ENCODE measurements at places on chromosomes 1 and 21.

- DNase-seq = no peak
Measured at GRCh38 chr1:87126886-87127505, 201.7 kb upstream of the LMO4 start.

GRCh38 chr1:229023651-229024300 lies 247.1 kb upstream of the RAB4A start:
- DNase-seq = no peak

DNA sequence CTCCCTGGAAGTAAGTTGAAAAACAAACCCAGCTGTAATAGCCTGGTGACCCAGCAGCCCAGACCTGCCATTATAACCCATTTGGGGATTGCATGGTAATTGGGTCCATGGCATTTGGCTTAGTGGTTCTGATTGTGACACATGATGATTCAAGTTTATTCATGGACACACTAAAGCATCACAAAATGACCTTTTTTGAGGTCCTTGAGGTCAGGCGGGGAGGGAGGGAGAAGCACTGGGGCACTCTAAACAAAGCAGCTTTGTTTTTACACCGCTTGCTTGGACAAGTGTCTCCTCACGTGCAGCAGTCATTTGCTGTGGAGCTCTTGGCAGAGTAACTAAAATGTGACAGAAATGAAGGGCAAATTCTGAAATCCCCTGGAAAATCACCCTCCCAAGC lies 241.0 kb upstream of the SGIP1 start:
- DNase-seq = no peak

DNA sequence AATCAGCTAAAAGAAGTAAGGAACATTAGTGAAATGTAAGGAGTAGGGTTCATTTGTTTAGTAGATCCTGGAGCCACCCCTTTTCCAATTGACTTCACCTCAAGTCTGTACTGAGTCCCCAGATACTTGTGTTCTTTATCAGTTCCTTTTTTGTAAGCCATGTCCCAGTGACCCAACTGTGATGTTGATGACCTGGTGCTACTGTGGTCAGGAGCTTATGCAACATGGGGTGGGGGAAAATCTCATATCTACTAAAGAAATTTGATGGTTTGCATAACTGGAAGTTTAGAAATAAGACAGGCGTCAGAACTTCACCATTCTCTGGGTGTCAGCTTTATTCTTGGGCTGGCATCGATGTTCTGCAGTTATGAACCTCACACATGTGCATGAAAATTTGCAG lies 120.5 kb downstream of the LRRC7 start:
- no peak for DNase-seq

DNA sequence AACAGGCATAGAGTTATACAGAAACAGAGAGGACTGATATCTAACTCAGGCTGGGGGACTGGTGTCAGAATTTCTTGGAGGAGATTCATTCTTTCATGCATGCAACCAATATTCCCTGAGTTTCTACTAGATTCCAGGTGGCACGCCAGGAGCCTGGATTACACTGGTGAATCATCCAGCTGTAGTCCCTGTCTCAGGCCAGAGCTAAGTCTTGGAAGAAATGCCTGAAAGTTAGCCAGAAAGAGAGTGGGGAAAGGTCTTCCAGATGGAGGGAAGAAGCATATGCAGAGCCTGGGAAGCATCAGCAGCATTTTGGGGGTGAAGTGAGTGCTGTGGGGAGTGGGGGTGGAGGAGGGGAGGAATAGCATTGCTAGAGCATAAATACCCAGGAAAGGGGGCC lies 239.1 kb downstream of the OMA1 start:
- no peak for DNase-seq

GRCh38 chr1:151156515-151156819 lies at the start of gene TNFAIP8L2:
Gene TNFAIP8L2 (plus strand): TSS chr1:151156649. CDS start chr1:151158698, 2,049 bp downstream.
- peak; percentile 59 for DNase-seq

GRCh38 chr21:28256837-28257236 lies 735.8 kb downstream of the LTN1 start:
- DNase-seq = no peak

- DNase-seq = no peak
Measured at GRCh38 chr1:53295726-53296116, 32.1 kb downstream of the LRP8 start.

DNA sequence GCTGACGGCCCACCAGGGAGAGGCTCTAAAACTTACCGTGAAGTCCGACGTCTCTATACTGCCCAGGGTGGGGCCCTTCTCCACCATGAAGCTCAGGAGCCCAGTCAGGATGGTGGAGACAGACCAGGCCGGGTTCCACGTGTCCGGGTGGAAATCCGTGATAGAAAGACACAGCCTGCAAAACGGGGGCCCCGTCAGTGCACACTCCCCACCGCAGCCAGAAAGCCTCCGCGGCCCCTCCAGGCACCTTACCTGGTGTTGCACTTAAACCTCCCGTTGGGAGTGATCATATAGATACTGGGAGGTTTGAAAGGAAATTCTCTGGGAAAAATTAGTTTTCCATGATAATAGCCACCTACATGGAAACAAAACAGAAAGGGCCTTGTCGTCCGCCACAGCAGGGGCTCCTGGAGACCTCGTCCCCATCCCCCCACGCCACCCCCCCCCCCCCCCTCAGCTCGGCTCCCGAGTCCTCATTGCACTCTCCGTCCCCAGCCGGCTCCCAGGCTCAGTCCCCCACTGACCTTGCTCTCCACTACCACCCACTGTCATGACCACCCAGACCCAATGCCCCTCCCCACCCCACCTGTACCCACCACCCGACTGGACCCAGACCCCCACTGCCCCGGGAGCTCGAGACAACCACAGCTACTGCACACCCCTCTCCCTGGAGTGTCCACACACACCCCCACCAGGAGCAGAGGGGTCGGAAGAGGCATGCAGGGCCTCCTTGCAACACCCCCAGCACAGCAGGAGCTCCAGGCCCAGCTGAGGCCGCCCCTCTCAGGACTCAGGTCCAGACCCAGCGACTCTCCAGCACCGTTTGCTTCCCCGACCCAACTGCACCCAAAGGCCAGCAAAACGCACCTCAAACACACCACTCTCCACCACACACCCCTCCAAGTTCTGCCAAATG lies 10.7 kb upstream of the C1QTNF12 start:
- no peak for DNase-seq
